Renal cortex interstitium (tissue), 15 donors: ENCODE measurements at places on chromosomes 11 and 22.

DNA sequence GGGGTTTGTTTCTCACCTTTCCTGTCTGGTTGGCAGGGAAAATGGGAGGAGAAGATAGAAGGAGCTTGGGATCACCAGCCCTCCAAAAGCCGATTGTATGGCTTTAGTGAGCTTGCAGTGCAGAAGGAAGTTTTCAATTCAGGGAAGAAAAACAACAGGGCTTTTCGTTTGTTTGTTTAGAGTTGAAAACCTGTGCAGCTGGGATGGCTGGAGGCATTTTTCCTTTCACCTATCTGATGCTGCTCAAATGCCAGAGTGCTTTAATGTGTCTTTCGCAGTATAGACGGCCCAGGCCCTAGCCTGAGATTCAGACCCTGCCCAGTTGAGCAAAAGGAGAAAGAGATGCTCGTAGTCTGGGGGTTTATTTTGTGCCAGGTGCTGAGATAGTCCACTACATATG is 87.9 kb downstream of the INSC start:
- no peak for DNase-seq

DNA sequence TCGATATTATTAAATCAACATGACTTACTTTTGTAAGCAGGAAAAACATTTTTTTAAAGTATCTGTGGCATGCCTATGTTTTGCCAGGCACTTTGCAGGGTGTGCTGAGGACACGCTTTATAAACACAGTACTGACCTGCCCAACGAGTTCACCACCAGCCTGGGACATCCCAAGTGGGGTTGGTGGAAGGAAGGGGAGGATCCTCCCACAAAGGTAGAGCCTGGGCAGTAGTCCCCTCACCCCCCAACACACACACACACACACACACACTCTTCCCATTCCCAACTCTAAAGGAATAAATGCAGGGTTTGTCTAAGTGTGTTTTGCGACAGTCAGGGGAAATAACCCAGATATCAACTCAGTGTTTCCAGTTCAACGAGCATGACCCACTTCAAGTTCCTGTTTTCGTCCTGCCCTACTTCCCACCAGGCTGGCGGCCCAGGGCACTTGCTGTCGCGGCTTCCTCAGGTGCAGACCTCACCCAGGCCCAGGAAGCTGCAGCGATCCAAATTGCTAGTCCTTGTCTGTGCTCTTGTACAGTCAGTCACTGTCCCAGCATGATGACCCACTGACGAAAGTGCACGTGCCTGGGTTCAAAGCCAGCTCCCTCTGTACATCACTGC is 3.1 kb downstream of the CERK start:
- DNase-seq: peak; percentile 29

DNA sequence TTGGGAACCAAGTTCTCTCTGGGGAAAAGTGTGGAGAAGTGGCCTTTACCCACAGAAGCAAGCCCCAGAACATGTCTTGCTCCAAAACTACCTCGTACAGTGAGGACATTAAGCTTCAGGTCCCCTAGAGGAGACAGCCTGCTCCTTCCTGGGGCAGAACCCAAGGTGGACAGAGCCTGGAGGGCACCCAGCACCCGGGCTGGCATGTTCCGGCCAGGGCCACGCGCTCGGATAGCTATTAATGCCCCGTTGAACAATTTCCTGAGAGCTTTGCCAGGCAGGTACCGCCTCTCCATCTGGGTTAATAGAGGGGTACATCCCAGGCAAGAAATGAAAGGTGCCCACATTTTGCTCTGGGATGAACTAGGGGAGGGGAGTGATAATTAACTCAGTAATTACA is 169.0 kb upstream of the GRK3 start:
- no peak for DNase-seq

DNA sequence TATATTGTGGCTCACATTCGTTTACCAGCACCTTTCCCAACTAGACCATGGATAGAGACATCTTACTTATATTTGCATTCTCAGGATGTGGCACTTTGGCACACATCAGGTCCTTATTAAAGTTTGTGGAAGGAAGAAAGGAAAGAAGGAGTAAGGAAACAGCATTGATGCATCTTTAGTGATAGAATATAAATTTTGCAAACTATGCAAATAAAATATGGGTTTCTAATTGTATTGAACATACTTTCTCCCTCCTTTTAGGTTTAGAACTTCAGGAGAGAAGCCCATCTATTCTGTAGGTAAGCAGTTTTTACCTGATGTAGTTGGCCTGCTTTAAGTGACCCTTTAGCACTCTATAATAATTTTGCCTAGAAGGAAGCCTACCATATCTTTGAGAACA is 20.4 kb downstream of the MRPL48 start:
- no peak for DNase-seq

DNA sequence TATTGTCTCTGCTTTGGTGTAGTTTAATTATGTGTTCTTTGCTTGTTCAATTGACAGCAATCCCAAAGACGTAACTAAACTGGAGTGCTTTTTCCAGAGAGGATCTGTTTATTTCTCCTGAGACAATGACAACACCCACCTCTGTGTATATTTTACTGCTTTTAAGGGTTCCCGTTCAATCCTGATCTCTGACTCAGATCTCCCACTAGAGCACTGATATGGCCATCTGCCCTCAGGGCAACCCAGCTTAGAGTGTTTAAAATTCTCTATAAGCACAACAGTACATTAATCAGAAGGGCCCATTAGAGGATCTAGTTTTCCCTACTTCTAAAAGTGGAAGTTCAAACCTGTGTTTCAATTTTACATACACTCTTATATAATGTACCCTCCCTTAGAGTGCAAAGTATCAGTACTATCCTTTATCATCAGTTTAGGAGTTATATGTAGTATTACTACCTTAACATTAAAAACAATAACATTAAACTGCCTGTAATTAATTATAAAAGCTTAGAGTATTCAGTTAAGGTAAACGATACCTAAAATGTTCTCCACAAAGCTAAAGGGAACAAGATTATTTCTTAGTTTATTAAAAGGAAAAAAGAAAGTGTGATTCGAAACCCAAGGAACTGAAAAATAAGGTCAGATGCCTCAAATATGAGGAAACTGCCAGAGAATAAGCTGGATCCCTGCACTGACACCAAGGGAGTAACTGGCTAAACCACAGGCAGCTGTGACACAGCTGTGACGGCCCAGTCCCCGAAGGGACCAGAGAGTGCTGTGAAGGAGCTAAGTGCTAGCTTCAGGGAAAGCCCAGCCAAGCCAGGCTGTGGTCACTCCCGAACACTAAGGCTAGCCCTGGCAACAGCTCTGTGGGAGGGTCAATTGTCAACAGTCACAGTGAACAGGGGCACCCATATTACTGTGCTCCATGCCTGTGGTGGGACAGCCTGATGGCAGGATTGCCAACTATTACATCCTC is 15.2 kb downstream of the UFD1 start:
- DNase-seq: no peak
